Activated T-cell treated with anti-CD3 and anti-CD28 coated beads for 1 hour (primary cell): ENCODE measurements at places on chromosomes 3 and 15.

DNA sequence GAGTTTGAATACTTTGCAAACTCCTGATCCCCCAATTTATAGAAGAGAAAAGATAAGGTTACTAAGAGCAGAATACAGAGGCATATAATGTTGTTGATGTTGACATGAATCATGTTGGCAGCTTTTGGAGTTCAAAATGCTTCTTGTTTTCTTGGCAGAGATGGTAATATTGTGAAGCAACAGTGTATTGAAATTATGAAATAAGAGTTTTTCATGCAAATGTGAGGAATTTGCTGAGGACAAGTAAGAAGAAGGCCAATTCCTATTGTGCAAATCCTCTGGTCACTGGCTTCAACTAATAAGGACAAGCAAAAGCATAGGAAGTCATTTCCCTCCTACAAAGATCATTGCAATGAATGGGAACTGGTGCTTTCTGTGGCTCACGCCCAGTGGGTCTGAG lies 126.9 kb upstream of the CHL1 start:
- no peak for DNase-seq

DNA sequence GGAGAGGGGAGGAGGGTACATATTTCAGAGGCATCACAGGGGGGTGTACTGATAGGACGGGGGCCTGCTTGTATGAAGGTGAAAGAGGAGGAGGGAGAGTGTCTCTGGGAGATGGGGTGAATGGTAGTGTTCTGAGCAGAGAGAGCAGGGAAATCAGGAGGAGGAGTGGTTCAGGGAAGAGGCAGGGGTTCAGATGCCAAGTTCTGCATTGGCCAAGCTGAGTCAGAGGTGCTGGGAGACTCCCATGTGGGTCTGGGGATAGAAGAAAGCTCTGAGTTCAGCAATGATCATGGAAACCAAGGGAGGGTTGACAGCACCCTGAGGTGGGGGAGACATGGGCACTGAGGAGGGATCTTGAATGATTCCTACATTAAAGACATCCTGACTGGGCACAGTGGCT lies 3.0 kb downstream of the CYP8B1 start:
- DNase-seq: no peak

DNA sequence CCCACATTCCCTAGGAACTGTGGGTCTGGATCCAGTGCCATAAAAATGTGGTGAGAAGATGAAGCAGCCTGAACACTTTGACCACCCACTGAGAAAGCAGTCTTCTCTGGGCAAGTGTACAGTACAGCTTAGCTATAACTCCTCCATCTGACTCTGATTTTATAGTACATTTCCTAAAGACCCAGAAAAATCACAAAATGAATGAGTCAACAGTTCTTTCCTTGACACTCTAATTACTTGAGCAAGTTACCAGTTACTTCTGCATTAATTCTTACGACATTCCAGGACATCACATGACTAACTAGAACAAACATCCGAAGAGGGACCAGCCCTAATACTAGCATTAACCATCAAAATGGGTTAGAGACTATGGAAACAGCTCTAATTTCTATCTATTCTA lies 148.1 kb upstream of the PEX5L start:
- no peak for DNase-seq

DNA sequence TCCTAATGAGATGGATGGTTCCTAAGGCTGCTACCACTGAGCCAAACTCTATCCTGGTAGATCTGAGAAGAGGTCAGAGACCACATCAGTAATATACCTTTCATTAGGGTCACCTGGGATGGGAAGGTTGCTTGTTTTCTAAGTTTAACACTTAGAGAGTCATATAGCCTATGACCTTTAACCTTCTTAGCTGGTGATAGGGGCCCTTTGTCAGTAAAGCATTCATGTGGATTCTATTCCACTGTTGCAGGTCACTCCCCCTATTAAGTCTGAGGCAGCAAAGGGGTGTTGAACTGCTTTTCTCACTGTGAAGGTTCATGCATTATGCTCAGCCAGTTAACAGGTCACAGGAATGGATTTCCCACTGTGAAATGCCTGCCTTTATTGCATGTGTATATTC lies 6.1 kb upstream of the ZNF609 start:
- no peak for DNase-seq

GRCh38 chr15:92020804-92021203 lies 167.3 kb downstream of the SLCO3A1 start:
- no peak for DNase-seq

- DNase-seq: no peak
Observed at GRCh38 chr15:69172847-69173246, 12.4 kb downstream of the GLCE start.

- DNase-seq: no peak
Observed at GRCh38 chr15:71225851-71226250, 110.6 kb downstream of the THSD4 start.

- no peak for DNase-seq
Observed at GRCh38 chr15:80264031-80264430, 12.0 kb upstream of the CTXND1 start.

- DNase-seq: no peak
Observed at GRCh38 chr15:63015618-63016017, 26.9 kb upstream of the TPM1 start.

GRCh38 chr3:11246663-11246970 lies 25.6 kb upstream of the ATG7 start:
- DNase-seq: no peak

- DNase-seq: no peak
Observed at GRCh38 chr3:77256584-77257503, 216.9 kb downstream of the ROBO2 start.

- no peak for DNase-seq
Observed at GRCh38 chr3:188539631-188540194, 385.8 kb downstream of the LPP start.

GRCh38 chr15:66008940-66009562 lies 139.8 kb downstream of the RAB11A start:
- no peak for DNase-seq

GRCh38 chr3:3798631-3799113 lies 559 bp upstream of the LRRN1 start:
- no peak for DNase-seq

GRCh38 chr15:70062321-70062956 lies 35.3 kb downstream of the TLE3 start:
- DNase-seq: no peak

DNA sequence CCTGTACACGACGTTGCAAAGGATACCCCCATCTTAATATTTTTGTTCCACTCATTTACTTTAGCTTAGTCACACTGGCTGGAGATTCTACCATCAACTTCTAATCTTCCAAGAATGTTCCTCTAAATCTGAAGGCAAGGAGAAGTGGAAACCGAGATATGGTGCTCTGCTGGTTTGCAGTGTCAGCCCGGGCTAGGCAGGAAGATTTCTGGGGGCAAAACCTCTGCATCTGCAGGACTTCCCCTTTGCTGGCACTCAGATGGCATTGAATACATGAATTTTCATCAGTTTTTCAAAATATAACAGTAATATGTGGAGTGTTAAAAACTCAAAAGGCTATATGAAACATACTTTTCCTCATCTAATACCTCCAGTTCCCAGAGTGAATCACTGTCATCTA lies 240.4 kb downstream of the RPLP1 start:
- DNase-seq: no peak

- no peak for DNase-seq
Observed at GRCh38 chr3:40169983-40170382, 139.5 kb upstream of the EIF1B start.

DNA sequence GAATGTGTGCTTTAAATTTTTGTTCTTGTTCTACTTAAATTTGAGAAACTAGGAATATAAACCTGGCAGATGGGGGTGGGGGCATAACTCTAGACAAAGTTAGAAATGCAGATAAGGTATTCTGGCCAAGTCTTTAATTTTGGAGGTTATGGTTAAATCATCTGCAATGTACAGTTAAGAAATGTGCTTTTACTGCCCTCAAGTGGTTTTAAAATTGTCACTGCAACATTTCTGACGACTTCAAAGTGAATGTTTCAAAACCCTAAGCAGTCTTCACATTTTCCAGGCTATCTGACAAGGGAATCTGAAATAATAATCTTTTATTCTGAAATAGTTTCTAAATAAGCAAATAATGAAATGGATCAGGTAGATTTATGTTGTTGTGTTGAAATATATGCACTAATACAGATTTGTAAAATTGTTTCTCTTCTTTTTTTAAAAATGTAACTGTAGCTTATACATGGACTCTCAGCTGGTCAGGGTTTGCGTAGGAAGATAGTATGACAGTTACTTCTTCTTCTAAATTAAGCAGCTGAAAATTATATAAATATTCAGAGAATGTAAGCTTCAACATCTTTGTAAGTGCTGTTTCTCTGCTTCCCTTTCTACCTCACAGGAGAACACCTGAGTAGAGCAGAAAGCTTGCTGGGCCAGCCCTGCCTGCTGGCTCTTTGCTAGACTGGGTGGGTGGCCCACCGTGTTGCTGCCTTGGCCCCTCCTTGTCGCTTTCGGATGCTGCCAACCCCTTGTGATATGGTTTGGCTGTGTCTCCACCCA lies 45.0 kb downstream of the SUCNR1 start:
- DNase-seq: no peak

DNA sequence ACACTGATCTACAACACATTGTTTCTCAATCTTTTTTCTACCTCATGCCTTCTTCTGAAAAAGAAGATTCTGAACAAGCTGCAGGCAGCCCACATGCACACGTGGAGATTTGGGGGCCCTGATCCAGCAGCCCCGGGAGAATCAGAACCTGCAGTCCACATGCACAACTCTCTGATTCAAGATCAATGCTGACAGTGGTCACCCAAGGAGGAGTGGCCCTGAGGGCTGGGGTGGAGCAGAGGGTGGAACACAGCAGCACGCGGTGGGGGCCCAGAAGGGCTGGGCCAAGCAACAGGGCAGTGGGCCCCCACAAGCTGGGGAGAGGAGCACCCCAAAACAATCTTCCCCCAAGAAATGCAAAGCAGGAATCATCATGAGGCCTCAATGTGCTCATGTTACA lies 202.1 kb upstream of the NSMCE3 start:
- DNase-seq: no peak

GRCh38 chr3:121152573-121152972 lies 244.6 kb downstream of the STXBP5L start:
- DNase-seq: no peak

- DNase-seq: no peak
Observed at GRCh38 chr3:150144191-150144708, 173.6 kb upstream of the PFN2 start.

GRCh38 chr15:100692246-100692645 lies 89.9 kb downstream of the ASB7 start:
- no peak for DNase-seq

- DNase-seq: no peak
Observed at GRCh38 chr3:188573291-188573940, 419.5 kb downstream of the LPP start.

GRCh38 chr3:127258733-127259132 lies 29.1 kb downstream of the PRR20G start:
- DNase-seq: no peak
